Activated T-helper 17 cell treated with anti-CD3 and anti-CD28 coated beads, Interleukin-2, amount 50 U/mL, for 72 hours (primary cell): ENCODE measurements at places on chromosomes 1 and 21.

- H3K36me3 ChIP-seq = no peaks in the 10 kb centered on the region
- no peak for ATAC-seq
- H3K27ac ChIP-seq = no peak overlapping the region
- H3K4me3 ChIP-seq = no peak overlapping the region
These were observed 363.0 kb downstream of the ZP4 start for GRCh38 chr1:237527761-237528160.

DNA sequence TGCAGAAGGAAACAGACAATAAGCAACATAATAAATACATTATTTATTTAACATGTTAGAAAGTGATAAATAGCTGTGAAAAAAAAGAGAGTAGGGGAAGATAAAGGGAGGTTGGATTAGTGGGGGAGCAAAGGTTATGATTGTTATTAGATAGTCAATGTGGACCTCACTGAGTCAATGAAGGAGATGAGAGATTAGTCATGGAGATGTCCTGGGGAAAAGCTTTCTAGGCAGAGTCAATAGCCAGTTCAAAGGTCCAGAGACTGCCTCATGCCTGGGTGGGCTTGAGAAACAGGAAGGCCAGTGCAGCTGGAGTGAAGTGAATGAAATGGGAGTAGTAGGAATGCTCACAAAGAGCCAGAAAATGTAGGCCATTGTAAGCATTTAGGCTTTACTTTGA lies 187.1 kb upstream of the CACYBP start:
- peaks cover 13% of the 10 kb centered on the region for H3K4me1 ChIP-seq
- H3K36me3 ChIP-seq = peaks cover 26% of the 10 kb centered on the region
- H3K4me3 ChIP-seq = no peak overlapping the region
- no peak overlapping the region for H3K27ac ChIP-seq
- no peaks in the 10 kb centered on the region for H3K27me3 ChIP-seq
- no peak for ATAC-seq

DNA sequence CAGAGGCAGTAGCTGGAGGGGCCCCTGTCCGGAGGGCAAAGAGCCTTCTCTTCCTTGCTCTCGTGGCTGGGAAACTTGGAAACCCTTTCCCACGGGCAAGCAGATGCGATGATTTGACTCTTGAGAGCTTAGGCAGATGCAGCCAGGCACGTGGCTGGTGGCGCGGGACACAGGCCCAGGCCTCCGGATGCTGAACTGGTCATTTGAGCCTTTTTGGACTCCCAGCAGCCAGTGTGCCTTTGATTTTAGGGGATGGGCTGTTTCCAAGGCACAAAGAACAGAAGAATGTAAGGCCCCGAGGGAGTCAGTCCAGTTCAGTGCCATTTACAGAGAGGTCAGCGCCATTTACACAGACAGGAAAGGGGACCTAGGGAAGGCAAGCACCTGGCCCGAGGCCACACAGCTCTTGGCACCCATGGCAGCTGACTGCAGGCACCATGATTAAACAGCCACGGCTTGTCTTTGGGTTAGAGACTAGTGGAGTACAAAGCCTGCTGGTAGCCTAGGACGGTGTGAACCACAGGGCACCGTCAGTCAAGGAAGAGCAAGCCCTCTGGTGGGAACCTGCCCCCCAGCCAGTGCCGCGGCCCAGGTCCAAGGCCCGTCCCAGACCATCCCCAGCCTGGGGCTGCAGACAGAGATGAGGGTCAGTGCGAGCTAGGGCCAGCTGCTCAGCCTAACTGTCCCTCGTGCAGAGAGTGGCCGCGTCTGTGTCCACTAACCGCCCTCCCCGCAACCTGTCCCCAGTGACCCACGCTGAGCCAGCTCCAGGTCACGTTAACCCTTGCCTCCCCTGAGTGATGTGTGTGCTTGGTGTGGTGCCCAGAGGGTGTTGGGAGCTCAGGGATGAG lies 20.4 kb upstream of the CCDC27 start:
- no peak overlapping the region for H3K27ac ChIP-seq
- no peak overlapping the region for H3K4me3 ChIP-seq
- peaks cover 8% of the 10 kb centered on the region for H3K36me3 ChIP-seq
- no peak for ATAC-seq

GRCh38 chr1:228784181-228784580 lies 48.9 kb downstream of the RHOU start:
- no peak overlapping the region for H3K4me3 ChIP-seq
- no peaks in the 10 kb centered on the region for H3K4me1 ChIP-seq
- no peaks in the 10 kb centered on the region for H3K36me3 ChIP-seq
- H3K27ac ChIP-seq = no peak overlapping the region

DNA sequence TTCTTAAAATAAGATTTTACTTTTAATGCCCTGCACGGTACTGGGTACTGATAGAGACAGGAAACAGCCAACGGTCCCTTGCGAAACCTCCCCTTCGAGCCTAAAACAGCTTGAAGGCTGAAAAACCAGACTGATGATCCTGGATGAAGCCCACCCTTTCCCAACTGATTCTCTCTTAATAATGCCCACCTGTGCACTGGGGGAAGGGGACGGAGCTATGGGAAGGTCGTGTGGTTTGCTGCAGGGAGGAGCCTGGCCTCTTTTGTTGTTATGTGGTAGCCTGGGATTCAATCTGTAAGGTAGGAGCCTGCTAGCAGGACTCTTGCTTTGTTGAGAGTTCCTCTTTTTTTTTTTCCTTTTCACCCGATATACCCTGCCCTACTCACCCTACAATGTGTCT lies 25.6 kb downstream of the SAMSN1 start:
- H3K27ac ChIP-seq = no peak overlapping the region
- peaks cover 22% of the 10 kb centered on the region for H3K4me1 ChIP-seq
- peaks cover 95% of the 10 kb centered on the region for H3K36me3 ChIP-seq
- ATAC-seq = no peak

- ATAC-seq = no peak
- peaks cover 20% of the 10 kb centered on the region for H3K36me3 ChIP-seq
- H3K27me3 ChIP-seq = no peaks in the 10 kb centered on the region
- H3K4me3 ChIP-seq = no peak overlapping the region
- H3K27ac ChIP-seq = no peak overlapping the region
- H3K4me1 ChIP-seq = peaks cover 23% of the 10 kb centered on the region
These were observed 7.0 kb upstream of the MDM4 start for GRCh38 chr1:204509186-204509635.

DNA sequence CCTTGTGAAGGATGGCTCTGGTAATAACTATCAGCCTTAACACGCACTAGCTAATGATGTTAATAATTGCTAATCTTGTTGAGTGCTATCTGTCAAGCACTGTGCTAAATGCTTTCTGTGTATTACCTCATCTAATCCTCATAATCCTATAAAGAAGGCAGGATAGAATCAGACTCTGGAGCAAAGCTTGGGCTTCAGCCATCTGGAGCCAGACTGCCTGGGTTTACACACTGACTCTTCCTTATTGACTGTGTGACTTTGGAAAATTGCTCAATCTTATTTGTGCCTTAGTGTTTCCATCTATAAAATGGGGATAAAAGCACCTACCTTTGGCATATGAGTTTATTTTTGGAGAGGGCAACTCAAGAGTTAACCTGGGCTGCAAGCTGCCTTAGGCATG lies 216.1 kb downstream of the NUF2 start:
- H3K27me3 ChIP-seq = no peaks in the 10 kb centered on the region
- H3K4me1 ChIP-seq = no peaks in the 10 kb centered on the region
- no peak for ATAC-seq
- H3K27ac ChIP-seq = no peak overlapping the region

DNA sequence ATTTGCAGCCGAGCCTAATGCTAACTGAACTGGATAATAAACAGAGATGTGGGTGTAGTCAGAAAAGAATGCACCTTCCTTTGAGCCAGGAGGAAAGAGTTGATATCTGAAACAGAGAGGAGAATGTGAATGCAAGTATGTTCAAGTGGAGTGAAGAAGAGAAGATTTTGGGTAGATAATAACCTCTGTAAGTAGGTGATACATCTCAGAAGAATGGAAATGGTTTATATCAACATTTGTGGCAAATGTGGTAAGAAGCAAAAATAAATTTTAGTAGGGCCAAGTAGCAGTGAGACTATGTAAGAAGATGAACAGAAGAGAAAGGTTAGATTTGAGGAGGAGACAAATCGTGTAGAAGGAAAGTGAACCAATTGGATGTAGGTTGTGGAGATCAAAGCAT lies 1.7 kb upstream of the DNTTIP2 start:
- no peak for ATAC-seq
- peaks cover 44% of the 10 kb centered on the region for H3K36me3 ChIP-seq
- no peak overlapping the region for H3K4me3 ChIP-seq

DNA sequence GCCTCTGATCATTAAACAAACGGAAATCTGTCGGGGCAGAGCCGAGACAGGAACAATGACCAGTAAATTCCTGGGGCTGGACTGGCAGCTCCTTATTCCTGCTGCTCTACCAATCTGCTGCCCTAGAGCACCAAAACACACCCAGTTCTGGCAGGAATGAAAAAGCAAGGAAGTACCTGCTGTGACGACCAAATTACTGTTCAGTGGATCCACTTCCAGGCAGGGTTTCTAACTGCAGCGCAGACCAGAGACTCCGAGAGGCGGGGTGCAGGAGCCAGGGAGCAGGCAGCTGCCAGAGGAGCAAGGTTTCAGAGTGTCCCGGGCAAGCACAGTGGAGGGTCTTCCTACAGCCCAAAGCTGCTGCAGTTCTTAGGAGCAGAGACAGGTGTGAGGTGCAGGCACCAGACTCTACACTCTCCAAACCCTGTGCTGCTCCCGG lies 32.4 kb downstream of the KANK4 start:
- peaks cover 41% of the 10 kb centered on the region for H3K27me3 ChIP-seq
- no peaks in the 10 kb centered on the region for H3K36me3 ChIP-seq
- ATAC-seq = no peak
- no peaks in the 10 kb centered on the region for H3K4me1 ChIP-seq

DNA sequence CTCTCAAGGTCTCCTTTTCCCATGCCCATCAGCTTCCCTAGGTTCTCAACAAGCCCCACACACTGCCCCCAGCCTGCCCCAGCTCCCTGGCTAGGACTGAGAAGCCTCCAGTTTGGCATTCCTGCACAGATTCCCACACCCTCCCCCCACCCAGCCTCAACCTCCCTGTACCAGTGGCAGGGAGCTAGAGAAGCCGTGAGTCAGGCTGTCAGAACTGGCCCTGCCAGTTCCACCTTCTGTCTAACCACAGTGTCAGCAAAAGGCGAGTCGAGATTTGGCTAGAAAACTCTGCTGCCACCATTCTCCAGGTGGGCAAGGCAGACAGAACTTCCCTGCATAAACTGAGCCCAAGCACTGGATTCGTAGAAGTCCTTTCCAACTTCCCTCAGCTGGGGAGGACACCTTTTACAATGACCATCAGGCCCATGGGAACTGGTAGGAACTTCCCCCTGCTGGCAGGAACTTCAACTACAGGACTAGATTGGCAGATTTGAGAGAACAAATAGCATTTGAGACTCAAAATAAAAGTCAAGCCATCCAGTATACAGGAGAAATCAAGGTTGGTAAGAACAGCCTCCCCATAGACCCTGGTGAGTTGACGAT lies 31.0 kb downstream of the TNNT2 start:
- H3K27ac ChIP-seq = no peak overlapping the region
- H3K36me3 ChIP-seq = no peaks in the 10 kb centered on the region
- peaks cover 16% of the 10 kb centered on the region for H3K27me3 ChIP-seq
- ATAC-seq = no peak

DNA sequence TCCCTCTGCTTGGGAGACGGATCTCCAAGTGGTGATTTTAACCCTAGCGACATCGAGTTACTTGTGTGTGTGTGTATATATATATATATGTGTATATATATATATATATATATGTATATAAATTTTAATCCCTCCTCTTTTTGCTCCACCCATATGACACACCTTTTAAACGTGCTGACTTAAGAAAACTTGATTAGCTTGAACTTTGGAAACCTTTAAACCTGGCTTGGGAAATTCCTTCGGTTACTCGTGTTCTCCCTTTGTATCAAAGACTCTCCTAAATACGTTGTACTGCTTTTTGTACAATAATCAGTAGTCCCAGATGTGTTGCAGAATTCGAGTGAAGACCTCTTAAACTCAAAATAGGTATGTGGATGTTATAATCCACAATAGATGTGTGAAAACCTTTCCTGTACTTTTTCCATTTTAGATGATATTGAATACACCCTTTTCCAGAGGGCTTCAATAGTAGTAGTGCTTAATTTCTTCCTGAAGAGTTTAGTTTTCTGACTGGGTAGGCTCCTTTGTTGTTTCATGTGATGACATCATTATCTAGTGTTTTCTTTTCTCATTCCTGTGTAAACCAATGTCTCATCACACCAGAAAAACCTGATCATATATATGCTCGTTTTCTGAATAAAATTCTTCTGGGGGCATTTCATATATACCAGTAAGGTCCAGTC lies 1.4 kb downstream of the RNF11 start:
- no peak overlapping the region for H3K4me3 ChIP-seq
- no peaks in the 10 kb centered on the region for H3K27me3 ChIP-seq
- no peak overlapping the region for H3K27ac ChIP-seq
- peaks cover 27% of the 10 kb centered on the region for H3K4me1 ChIP-seq
- peaks cover 6% of the 10 kb centered on the region for H3K36me3 ChIP-seq

- H3K27ac ChIP-seq = peak overlapping the region; percentile 94
- no peak for ATAC-seq
- peak overlapping the region; percentile 99 for H3K4me3 ChIP-seq
- H3K4me1 ChIP-seq = peaks cover 31% of the 10 kb centered on the region
- peaks cover 80% of the 10 kb centered on the region for H3K36me3 ChIP-seq
These were observed 1.0 kb downstream of the BTG2 start for GRCh38 chr1:203306089-203306964.

GRCh38 chr1:171173069-171173468 lies 12.0 kb upstream of the FMO2 start:
- peaks cover 42% of the 10 kb centered on the region for H3K27me3 ChIP-seq
- no peak overlapping the region for H3K27ac ChIP-seq
- no peak for ATAC-seq
- no peaks in the 10 kb centered on the region for H3K36me3 ChIP-seq

- H3K4me3 ChIP-seq = no peak overlapping the region
- H3K27me3 ChIP-seq = peaks cover 8% of the 10 kb centered on the region
- H3K27ac ChIP-seq = no peak overlapping the region
- no peak for ATAC-seq
- H3K36me3 ChIP-seq = no peaks in the 10 kb centered on the region
- no peaks in the 10 kb centered on the region for H3K4me1 ChIP-seq
These were observed 22.3 kb downstream of the C1orf146 start for GRCh38 chr1:92240034-92240433.

- no peaks in the 10 kb centered on the region for H3K36me3 ChIP-seq
- no peak overlapping the region for H3K27ac ChIP-seq
- H3K4me1 ChIP-seq = no peaks in the 10 kb centered on the region
These were observed 24.4 kb upstream of the DUSP23 start for GRCh38 chr1:159756397-159756796.

GRCh38 chr1:25616987-25617624 lies 515 bp downstream of the MAN1C1 start:
- no peaks in the 10 kb centered on the region for H3K36me3 ChIP-seq
- peak overlapping the region; percentile 89 for H3K4me3 ChIP-seq
- peaks cover 33% of the 10 kb centered on the region for H3K4me1 ChIP-seq
- no peak for ATAC-seq
- peaks cover 9% of the 10 kb centered on the region for H3K27me3 ChIP-seq

- H3K27me3 ChIP-seq = no peaks in the 10 kb centered on the region
- no peak overlapping the region for H3K27ac ChIP-seq
- peak; percentile 74 for ATAC-seq
- no peaks in the 10 kb centered on the region for H3K4me1 ChIP-seq
- no peaks in the 10 kb centered on the region for H3K36me3 ChIP-seq
These were observed 1.9 kb downstream of the FTCD start for GRCh38 chr21:46153247-46154154.

GRCh38 chr1:84842748-84843231 lies 50.2 kb downstream of the LPAR3 start:
- H3K27ac ChIP-seq = no peak overlapping the region
- H3K4me3 ChIP-seq = no peak overlapping the region
- peaks cover 5% of the 10 kb centered on the region for H3K4me1 ChIP-seq
- H3K27me3 ChIP-seq = peaks cover 14% of the 10 kb centered on the region
- no peaks in the 10 kb centered on the region for H3K36me3 ChIP-seq
- no peak for ATAC-seq

- no peaks in the 10 kb centered on the region for H3K4me1 ChIP-seq
- H3K4me3 ChIP-seq = no peak overlapping the region
- no peak overlapping the region for H3K27ac ChIP-seq
- H3K36me3 ChIP-seq = no peaks in the 10 kb centered on the region
- peaks cover 6% of the 10 kb centered on the region for H3K27me3 ChIP-seq
These were observed 103.1 kb downstream of the ATP6V1G3 start for GRCh38 chr1:198437332-198437731.
